ENCODE measurements at places on chromosomes 7 and 10. TPM values are rescaled to one million over a fixed set of nuclear protein-coding genes. Genes with fewer than 3 reads are reported as not detected.
A peak's percentile ranks its signal among the peaks of the same experiment; 100 is the strongest.

The ZNF722 gene
- total RNA-seq: not detected

The PLOD3 gene
- 38.7 TPM for total RNA-seq

The NEBL gene
- total RNA-seq: 805 TPM

The LRRN3 gene
- total RNA-seq: 7.4 TPM

The MYL10 gene
- not detected for total RNA-seq

The KIAA1549 gene
- 2.1 TPM for total RNA-seq

The TMEM270 gene
- not detected for total RNA-seq

The C10orf105 gene
- total RNA-seq: 0.05 TPM

The LGI1 gene
- total RNA-seq: not detected

The TFR2 gene
- total RNA-seq: 0.25 TPM

The PRPS1L1 gene
- not detected for total RNA-seq

The LYZL2 gene
- total RNA-seq: not detected

DNA sequence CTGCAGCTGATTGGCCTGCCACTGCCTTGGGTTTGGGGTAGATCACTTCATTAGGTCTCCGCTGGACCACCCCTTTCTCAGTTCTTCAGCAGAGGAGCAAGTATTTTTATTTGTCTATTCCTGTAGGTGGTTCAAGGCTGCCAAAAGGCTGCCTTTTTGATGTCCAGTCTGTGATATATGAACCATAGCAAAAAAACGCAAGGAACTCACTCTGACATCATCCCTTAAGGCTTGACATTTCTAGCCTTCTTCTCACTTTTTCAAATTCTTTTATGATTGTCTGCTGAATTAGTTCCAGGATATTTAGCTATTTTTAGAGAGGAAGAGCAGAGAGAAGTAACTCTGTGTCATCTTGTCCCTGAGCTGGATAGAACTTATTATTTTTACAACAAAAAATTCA, 269.2 kb downstream of the BAMBI start:
- no peak for DNase-seq

- DNase-seq: no peak
Observed at GRCh38 chr10:113983552-113983951, 60.1 kb upstream of the ADRB1 start.

DNA sequence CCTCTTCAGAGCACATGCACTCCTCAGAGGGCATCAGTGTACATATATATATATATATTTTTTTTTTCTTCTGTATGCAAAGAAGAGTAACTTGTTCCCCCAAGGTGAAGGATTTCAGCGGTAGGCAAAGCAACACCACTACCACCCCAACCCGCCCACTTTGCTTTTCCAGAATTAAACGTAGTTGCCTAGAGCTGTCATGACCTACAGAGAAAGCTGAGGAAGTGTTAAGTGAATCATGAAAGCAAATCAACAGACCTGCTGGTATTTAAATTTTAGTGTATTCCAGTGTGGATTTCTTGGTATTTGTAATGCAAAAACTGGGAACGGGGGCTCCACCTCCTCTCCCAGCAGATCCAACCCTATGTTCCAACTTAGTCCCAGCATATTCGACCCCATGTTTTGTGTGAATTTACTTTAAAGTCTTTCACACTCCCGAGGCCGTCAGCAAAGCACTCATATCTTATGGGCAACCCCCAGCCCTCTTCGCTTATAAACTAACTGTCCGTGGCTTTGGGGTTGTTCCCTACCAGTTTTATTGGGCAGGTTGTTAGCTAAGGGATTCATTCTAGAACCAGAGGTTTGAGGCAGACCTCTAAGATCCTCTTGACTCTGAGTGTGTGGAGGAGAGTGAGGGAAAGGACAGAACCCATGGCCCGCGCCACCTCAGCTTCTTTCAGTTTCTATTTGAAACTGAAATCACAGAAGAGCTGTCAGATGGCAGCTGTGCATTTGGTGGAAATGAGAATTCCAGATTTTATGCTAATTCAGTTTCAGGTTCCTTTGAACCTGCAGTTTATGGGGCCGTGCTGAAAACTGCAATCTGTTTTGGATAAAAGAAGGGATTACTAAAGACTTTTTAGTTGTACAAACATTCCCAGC, 450.2 kb upstream of the GALNT17 start:
- DNase-seq: no peak

GRCh38 chr10:55410415-55410885, 609.4 kb upstream of the PCDH15 start:
- DNase-seq: peak; percentile 36

GRCh38 chr7:94061326-94061725, 57.2 kb upstream of the BET1 start:
- DNase-seq: no peak

DNA sequence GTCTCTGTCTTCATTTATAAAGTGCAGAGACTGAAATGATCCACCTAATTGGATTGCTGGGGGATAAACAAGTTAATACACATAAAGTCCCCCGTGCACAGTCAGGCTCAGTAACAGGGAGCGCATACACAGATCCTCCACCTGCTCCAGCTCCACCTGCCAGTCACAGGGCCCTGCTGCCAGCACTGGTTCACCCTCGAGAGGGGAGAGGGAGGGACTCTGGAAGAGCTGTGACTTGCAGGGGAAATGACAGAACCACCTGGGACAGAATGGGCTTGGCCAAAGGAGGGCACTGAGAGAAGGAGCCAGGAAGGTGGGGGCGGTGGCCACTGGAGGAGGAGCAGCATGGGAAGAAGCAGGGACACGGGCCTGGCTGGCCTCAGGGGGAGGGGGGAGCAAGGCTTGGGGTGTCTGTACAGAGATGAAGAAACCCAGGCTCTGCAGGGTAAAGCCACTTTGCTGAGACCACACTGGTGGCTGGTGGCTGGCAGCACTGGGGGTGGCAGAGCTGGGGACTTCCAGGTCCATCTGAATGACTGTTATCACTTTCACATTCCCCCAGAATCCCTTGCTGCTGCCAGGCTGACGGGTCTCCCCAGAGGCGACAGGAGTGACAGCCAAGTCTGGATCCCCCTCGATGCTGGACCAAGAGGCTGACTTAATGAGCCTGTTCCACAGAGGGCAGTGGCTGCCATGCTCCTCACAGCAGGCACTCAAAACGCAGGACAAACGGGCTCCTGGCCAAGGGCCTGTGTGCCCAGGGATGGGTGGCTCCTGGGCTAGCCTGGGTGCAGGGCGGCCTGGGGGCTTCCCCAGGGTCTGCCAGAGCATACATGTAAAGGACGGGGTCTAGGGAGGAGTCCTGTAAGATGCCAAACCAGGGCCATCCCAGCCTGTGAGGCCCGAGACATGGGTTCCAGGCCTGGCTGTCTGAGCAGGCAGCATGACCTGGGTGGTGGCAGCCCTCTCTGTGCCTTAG, 151.1 kb downstream of the SH3PXD2A start:
- no peak for DNase-seq

GRCh38 chr10:127370601-127371000, 174.2 kb upstream of the INSYN2A start:
- DNase-seq: no peak

DNA sequence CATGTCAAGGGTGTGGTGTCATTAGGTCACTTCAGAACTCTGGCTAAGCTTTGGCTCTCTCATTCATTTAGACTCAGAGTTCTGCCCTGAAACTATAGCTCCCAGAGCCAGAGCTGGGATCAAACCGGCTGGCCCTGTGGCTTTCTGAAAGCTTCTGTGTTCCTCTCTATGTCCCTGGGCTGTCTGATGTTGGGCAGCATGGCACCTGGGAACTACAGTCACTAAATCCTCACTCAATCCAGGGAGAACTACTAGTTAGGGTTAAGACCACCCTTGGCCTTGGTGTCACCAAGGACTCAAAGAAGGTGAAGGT, 13.2 kb downstream of the ATG9B start:
- no peak for DNase-seq

GRCh38 chr7:140060788-140061606, 1.8 kb downstream of the PARP12 start:
- DNase-seq: peak; percentile 69

- DNase-seq: no peak
Observed at GRCh38 chr10:122557516-122557915, 3.0 kb upstream of the DMBT1 start.

GRCh38 chr10:101995451-101996063, 60.4 kb downstream of the ARMH3 start:
- DNase-seq: no peak

- no peak for DNase-seq
Observed at GRCh38 chr7:99419323-99420021, 10.7 kb downstream of the BUD31 start.

DNA sequence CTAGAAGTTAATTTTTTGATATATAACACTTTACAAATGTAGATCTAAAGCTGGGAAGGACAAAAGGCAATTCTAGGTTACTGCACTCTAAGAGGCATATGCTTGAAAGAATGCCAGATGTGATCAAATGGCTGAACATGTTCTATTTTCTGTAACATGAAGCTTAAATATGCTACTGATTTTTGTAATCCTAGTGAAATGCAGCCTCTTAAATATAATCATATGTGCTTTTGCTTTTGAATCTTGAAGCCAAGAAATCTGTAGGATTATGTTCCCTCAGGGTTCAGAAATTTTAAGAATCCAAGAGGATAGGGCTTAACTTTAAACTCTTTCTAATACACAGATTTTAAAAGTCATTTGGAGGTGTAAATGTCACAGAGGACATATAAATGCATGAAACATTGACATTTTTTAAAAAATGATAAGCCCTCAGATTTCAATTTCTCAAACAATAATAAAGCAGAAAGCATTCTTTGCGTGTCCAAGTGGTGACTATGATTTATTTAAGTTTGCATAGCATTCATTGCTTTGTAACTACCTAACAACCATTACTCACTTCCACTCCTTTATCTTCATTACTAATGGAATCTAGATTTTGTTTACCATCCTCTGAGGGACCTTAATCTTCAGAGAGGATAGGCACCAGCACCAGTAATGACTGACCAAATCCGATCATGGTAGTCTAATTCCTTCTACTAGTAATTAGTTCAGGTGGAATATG, 170.4 kb downstream of the MAGI2 start:
- DNase-seq: no peak

- DNase-seq: peak; percentile 13
Observed at GRCh38 chr10:132634241-132634946, 96.8 kb downstream of the INPP5A start.

DNA sequence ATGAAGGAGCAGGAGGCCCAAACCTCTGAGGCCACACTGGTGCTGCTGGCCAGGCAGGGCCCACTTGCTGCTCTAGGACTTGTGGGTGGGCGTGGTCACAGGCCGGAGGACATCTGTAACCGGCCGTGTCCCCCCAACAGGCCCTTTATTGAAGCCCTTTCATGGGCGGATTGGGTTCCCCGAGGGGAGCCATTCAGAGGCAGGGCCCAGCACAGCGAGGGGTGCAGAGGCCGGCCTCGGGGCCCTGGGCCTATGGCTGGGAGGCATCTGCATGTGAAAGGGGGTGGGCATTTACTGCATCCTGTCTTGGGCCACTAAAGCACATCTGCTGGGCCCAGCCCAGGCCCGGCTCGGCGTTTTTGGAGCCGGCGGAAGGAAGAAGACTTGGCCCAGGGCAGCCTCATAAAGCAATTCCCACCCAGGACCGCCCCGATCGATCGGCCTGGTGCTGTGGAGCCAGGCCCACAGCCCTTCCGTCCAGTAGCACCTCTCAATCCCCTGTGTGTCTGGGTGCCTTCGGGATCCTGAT, 8.4 kb downstream of the LHPP start:
- DNase-seq: no peak

- no peak for DNase-seq
Observed at GRCh38 chr10:16952080-16952479, 134.9 kb upstream of the RSU1 start.

- no peak for DNase-seq
Observed at GRCh38 chr10:20990604-20991003, 93.5 kb upstream of the NEBL start.

GRCh38 chr10:8150401-8150905, 96.0 kb downstream of the GATA3 start:
- no peak for DNase-seq

- DNase-seq: no peak
Observed at GRCh38 chr10:70726909-70727495, 54.7 kb downstream of the ADAMTS14 start.

GRCh38 chr7:104956753-104957450, 57.1 kb upstream of the KMT2E start:
- no peak for DNase-seq

- DNase-seq: no peak
Observed at GRCh38 chr10:117616179-117616578, 73.6 kb downstream of the EMX2 start.

DNA sequence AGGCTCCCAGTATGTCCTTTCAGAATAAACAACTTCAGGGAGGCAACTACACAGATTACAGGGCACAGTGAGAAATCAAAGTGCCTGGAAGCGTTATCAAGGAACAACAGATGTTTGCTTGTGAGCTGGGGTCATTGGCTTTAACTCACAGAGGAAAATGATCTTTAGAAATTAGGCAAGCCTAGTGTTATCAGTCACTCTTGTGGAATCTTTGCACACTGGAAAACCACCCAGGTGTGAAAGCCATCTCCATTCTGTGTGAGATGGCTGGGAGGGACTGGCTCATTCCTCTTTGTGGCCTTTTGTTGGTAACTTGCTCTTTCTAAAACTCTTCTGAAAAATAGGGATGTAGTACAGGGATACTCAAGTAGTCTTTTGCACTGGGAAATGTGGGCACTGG, 716.0 kb downstream of the XPNPEP1 start:
- DNase-seq: no peak

GRCh38 chr10:98790817-98791216, 344.1 kb upstream of the HPS1 start:
- no peak for DNase-seq
